Left colon (tissue), 2 donors: ENCODE measurements at places on chromosomes 3 and 15. TPM values are rescaled to one million over a fixed set of nuclear protein-coding genes. Genes with fewer than 3 reads are reported as not detected.
A peak's percentile ranks its signal among the peaks of the same experiment; 100 is the strongest.

Gene GOLGA8G
- not detected for total RNA-seq

Gene SEMA5B
- total RNA-seq: 0.15 TPM

Gene LDHAL6B
- not detected for total RNA-seq

Gene KBTBD13
- total RNA-seq: 0.08 TPM

Gene MESP1
- total RNA-seq: 9.7 TPM

Gene PHC3
- total RNA-seq: 49.3 TPM

Gene SERPINI2
- not detected for total RNA-seq

Gene PTPRG
- 33.4 TPM for total RNA-seq

Gene SLC51A
- 0.46 TPM for total RNA-seq

Gene LRTM1
- total RNA-seq: not detected

Gene GOLGA8T
- total RNA-seq: 0.15 TPM

- no peak for DNase-seq
These were observed 8.5 kb downstream of the EPB42 start for GRCh38 chr15:43212299-43212698.

GRCh38 chr15:78388865-78389264 is 48.7 kb downstream of the CRABP1 start:
- DNase-seq: no peak

DNA sequence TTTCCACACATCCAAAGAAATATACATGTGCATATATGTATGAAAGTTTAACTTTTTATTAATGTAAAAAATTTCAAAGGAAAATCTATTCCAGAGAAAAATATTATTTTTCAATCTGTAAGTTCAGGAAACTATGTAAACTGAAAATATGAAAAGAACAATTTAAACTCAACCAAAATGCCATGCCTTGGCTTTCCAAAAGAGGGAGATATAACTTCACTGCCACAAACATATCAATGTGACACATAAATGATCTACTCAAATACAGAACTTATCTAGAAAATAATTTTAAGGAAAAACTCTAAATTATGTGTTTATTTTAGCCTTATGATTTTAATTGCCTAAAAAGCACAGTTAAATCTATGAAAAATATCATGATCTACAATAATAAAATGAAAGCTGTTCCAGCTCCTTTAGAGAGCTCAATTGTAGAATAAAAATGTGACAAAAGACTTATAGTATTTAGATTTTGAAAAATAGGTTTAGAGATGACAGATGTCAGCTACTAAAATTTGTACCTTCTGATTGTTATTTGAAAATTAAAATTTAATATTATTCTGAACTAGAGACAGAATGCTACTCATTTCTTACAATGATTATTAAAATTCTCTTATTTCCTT is 94.8 kb downstream of the GBE1 start:
- DNase-seq: no peak

- no peak for DNase-seq
These were observed 98.8 kb downstream of the ARPP21 start for GRCh38 chr3:35737934-35738706.

DNA sequence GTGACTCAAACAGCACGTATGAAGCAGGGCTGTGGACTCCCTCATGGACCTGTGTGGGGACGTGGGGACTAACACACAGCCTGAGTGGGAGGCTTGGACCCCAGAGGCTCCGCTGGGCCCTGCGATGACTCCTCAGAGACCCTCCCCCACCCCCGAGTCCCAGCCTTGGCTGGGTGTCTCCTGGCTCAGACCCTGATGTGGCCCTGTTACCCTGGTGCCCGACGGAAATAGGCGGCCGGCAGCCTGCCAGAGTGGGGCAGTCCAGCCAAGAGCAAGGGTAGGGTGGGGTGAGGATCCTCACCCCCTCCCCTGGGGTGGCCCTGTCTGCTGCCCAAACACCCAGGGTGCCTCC is 15.3 kb downstream of the TNK2 start:
- DNase-seq: no peak

GRCh38 chr3:171266034-171266739 is 194.0 kb downstream of the TNIK start:
- no peak for DNase-seq

DNA sequence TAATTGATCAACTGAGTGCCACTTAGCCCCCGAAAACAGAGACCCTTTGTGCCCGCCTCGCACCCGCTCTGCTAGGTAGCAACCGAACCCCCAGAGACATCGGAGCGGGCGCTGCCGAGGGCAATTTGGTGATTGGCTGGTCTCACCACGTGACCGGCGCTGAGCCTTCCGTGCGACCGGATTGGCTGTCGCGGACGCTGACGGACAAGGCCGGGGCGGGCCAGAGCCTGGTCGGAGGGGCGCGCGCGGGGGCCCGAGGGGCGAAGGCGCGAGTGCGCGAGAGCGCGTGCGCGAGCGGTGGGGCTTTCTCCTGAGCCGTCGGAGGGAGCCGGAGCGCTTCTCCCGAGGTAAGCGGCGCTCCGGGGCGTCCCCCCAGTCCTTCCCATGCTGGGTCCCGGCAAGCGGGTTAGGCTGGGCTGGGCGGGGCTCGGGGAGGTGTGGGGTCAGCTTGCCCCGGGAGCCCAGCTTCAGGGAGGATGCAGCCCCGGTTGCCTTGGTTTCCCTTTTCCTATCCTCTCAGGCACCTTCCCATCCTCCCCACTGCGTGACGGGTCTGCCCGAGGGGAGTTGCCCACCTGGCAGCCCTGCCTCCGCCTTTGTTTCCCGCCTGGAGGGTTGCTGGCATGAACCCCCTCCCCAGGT is at the start of gene TMEM108:
TMEM108 (plus strand) TSS at position 303 of the 642 bp plus-strand sequence.
- DNase-seq: peak; percentile 50

DNA sequence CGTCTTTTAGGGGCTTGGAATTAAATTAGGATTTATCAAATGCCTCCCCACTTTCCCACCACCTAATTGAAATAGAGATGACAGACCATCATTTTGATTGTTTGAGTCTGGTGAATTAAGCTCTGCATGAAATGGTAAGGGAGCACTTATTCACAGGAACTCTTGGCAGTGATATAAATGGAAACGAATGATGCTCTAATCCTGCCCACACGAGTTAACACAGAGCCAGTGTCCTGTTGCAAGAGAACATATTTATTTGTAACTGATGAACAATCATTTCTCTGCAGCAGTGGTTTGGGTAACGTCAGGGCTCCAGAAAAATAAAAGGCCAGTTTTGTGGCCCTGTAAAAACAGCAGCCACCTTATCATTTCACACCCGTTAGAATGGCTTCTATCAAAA is 163.3 kb downstream of the FEZF2 start:
- no peak for DNase-seq

GRCh38 chr3:31053299-31053698 is 158.8 kb upstream of the GADL1 start:
- no peak for DNase-seq

GRCh38 chr3:195767792-195768191 is 43.9 kb downstream of the MUC4 start:
- no peak for DNase-seq

DNA sequence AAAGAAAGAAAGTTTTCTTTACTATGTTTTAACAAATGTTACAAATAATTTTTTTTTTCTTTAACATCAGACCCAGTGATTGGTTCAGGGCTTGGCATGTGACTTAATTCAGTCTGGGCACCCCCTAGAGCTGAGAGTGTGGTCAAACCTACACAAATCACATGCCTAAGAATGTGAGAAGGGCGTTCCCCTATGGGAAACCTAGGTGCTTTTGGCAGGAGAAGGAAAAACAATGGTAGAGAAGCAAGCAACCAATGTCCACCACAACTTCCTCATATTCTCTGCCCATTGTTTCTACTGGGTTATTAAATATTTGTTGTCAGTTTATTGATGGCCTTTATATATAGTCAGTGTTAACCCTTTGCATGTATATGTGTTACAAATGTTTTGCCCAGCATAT is 21.4 kb upstream of the PIAS1 start:
- DNase-seq: no peak

DNA sequence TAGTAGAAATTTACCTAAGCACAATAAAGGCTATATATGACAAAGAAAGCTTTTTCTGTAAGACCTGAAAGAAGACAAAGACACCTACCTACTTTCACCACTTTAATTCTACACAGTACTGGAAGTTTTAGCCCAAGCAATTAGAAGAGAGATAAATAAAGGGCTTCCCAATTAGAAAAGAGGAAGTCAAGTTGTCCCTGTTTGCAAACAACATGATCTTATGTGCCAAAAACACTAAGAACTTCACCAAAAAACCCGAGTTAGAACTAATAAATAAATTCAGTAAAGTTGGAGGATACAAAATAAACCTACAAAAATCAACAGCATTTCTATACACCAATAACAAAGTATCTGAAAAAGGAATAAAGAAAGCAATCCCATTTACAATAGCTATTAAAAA is 190.9 kb downstream of the NR2F2 start:
- no peak for DNase-seq

DNA sequence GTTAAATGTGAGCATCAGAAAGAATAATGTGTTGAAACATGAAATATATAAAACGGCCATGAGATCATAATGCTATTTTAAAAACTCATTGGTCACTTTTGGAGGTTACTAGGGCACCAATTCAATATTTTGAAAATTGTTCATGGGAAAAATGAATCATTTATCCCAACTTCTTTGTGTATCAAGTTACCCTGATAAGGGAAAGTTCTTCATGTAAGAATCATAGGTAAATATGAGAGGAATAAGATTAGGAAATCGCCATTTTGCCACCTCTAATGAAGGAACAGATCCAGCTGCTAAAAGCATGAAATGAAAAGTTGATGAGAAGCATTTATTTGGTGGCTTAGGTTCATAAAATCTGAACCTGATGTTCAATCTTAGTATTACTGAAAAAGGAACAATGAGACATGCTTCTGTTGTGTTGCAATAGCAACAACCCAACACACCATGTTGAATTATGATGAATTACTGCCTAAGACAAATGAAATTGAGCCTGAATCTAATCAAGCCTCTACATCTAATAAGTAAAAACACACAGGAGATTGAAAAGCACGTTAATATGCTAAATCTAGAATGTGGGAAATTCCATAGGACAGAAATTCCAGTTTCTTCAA is 32.5 kb downstream of the ABHD5 start:
- DNase-seq: no peak

GRCh38 chr15:60255390-60255789 is 142.4 kb downstream of the ANXA2 start:
- DNase-seq: no peak

DNA sequence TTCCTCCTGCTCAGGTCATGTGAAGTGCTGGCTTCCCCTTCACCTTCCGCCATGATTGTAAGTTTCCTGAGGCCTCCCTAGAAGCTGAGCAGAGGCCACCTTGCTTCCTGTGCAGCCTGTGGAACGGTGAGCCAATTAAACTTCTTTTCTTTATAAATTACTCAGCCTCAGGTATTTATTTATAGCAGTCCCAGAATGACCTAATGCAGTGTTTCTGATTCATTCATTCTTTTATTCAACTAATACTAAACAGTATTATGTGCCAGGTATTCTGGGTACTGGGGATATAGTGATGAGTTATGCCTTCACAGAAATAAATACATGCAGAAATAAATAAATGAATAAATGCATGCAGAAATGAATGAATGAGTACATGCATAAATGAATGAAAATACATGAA is 41.9 kb downstream of the EDEM1 start:
- DNase-seq: no peak

DNA sequence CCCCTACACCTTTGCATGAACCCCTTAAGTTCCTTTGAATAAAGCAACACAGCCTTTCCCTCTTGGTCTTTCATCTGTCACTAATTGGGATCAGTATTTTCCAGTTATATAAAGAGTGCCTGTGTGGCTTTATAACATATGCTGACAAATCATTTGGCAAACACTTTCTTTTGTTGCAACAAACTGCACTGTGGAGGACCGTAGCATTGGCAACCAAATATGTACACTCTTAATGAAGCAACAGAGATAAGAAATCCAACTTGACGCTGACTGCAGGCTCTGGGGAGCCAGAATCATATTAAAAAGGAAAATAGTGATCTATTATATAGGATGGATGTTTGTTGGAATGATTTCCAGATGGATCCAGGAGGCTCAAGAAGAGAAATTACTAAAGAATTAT is 120.1 kb upstream of the PRICKLE2 start:
- no peak for DNase-seq

- no peak for DNase-seq
These were observed 4.8 kb downstream of the IDH2 start for GRCh38 chr15:90097475-90097874.

- DNase-seq: peak; percentile 51
These were observed 74.9 kb downstream of the DAPK2 start for GRCh38 chr15:63971427-63971805.

GRCh38 chr15:69081310-69082004 is 67.0 kb downstream of the NOX5 start:
- DNase-seq: no peak

DNA sequence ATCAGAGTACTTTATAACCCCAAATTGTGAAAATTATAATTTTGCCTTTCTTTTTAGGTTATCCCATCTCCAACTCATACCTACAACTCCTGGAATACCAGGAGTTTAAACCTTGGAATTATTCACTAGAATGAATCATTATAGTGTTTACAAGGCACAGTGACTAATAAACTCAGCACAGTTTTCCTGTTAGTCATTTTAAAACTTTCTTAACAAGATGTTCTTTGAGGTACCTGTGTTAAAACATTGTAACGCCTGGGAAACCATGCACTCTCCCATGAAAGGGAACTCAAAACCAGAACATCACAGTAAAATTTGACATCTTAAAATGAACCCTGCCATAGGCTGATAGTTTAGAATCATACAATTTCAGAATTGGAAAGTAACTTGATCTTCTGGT is 132.4 kb upstream of the OSTN start:
- no peak for DNase-seq

- no peak for DNase-seq
These were observed 51.5 kb downstream of the RPN1 start for GRCh38 chr3:128598884-128599664.

DNA sequence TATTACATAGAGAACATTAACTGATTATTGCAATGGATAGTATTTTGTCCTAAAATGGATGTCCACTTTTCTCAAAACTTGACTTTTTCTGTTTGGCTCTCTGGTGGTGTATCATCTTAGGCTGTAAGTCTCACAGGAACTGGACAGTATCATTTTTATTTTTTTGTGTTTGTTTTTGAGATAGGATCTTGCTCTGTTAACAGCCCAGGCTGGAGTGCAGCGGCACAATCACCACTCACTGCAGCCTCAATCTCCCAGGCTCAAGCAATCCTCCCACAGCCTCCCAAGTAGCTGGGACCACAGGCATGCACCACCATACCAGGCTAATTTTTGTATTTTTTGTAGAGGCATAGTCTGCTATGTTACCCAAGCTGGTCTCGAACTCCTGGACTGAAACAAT is 13.1 kb downstream of the CHST14 start:
- no peak for DNase-seq

GRCh38 chr3:43285644-43286043 is 696 bp upstream of the SNRK start:
- peak; percentile 13 for DNase-seq

GRCh38 chr3:188607805-188608315 is 453.9 kb downstream of the LPP start:
- no peak for DNase-seq
